ENCODE measurements at places on chromosomes 4 and X.

- peaks cover 4% of the 10 kb centered on the region for H3K27me3 ChIP-seq
- peaks cover 10% of the 10 kb centered on the region for H3K36me3 ChIP-seq
- no peak for DNase-seq
- no peak overlapping the region for H3K27ac ChIP-seq
- H3K4me1 ChIP-seq: no peaks in the 10 kb centered on the region
Observed at GRCh38 chr4:94920369-94920768, 162.6 kb downstream of the BMPR1B start.

- DNase-seq: no peak
- H3K27me3 ChIP-seq: peaks cover 1% of the 10 kb centered on the region
- H3K4me3 ChIP-seq: no peak overlapping the region
- H3K36me3 ChIP-seq: no peaks in the 10 kb centered on the region
- H3K27ac ChIP-seq: no peak overlapping the region
- H3K4me1 ChIP-seq: peaks cover 25% of the 10 kb centered on the region
Observed at GRCh38 chr4:7166237-7166636, 26.1 kb upstream of the SORCS2 start.

DNA sequence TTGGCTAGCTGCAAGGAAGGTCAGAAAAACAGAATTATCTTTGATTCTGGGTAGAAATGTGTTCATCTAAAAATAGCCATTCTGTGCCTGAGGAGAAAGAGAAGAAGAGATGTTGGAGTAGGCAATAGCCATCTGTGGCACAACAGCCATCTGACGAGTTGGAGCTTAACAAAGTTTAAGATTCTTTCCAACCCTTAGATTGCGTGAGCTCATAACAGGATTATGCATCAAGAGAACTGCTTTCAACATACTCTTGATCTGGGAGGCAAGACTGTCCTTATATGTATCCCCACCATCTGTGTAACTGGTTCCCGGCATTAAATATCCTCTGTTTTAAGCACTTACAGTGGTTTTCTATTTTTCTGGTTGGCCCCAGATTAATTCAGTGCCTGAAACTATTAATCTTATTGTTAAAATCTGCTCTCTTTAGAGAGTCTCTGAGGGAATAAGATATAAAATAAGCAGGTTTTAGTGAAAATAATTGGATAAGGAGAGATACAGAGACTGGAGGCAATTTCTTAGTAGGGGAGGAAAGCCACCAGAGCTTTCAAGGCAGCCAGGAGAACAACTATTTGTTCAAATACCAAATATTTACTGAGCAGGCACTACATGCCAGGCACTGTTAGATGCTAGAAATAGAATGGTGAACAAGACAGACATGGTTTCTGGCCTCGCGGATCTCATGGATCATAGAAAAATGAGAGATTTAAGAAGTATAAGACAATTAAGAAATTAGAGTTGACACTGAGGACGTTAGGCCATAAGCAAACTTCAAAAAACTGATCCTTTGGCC is 398.0 kb downstream of the SMARCA1 start:
- no peak overlapping the region for H3K27ac ChIP-seq
- DNase-seq: no peak
- H3K27me3 ChIP-seq: no peaks in the 10 kb centered on the region
- no peak overlapping the region for H3K4me3 ChIP-seq
- H3K4me1 ChIP-seq: peaks cover 4% of the 10 kb centered on the region
- no peaks in the 10 kb centered on the region for H3K36me3 ChIP-seq

DNA sequence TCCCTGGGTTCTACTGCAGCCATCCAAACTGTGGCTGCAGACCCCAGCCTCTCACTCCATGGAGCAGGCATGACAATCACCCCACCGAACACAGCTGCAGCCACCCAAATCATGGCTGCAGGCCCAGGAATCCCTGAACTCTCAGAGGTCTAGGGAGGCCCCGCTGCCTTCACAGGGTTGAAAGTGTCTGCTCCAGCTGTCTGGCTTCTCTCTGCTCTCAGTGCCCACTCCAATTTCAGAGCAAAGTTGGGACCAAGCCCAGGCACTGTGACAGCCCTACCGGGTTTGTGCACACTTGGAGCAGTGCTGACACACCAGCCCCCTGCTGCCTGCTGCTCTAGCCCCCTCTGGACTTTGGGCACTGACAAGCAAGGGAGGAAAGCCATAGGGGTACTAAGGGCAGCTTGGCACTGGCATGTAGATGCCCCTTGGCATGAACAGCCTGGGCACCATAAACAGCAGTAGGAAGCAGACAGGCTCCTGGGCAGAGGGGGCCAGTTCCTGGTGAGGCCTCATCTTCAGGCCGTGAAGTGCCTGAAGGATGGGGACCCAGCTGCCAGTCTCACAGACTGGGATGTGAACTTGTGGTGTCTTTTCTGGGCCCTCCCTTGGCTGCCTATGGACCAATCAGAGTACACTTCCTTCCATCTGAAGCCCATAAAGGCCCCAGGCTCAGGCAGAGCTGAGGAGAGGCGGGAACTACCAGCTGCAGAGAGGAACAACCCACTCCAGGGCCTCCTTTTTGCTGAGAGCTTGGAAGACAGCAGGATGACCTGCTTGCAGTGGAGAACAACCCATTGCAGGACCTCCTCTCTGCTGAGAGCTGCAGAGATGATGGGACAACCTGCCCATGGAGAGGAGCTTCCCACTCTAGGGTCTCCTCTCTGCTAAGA is 68.8 kb downstream of the TECRL start:
- H3K36me3 ChIP-seq: no peaks in the 10 kb centered on the region
- H3K27me3 ChIP-seq: peaks cover 3% of the 10 kb centered on the region
- H3K4me1 ChIP-seq: no peaks in the 10 kb centered on the region
- H3K4me3 ChIP-seq: no peak overlapping the region
- no peak for DNase-seq
- no peak overlapping the region for H3K27ac ChIP-seq

- H3K4me3 ChIP-seq: no peak overlapping the region
- H3K27ac ChIP-seq: no peak overlapping the region
- no peak for DNase-seq
- no peaks in the 10 kb centered on the region for H3K4me1 ChIP-seq
- H3K27me3 ChIP-seq: peaks cover 2% of the 10 kb centered on the region
Observed at GRCh38 chr4:153555730-153556434, 89.7 kb downstream of the TMEM131L start.

DNA sequence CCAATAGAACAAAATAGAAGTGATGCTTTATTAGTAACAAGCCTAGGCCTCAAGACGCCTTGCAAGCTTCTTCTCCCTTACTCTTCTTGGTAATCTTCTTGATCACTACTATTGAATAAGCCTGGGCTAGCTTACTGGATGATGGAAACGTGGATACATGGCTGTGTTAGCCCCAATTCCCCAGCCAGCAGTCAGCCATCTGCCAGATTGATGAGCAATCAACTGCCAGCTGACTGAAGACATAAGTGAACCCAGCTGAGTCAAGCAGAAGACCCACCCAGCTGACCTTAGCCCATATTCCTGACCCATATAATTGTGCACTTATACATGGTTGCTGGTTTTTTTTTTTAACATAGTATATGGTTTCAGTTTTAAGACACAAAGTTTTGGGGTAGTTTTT is 130.4 kb downstream of the DHX15 start:
- no peak overlapping the region for H3K27ac ChIP-seq
- no peak overlapping the region for H3K4me3 ChIP-seq
- H3K4me1 ChIP-seq: peaks cover 3% of the 10 kb centered on the region
- peaks cover 1% of the 10 kb centered on the region for H3K27me3 ChIP-seq
